Non-pigmented ciliary epithelial cell (primary cell): ENCODE measurements at places on chromosomes 6 and 20.

GRCh38 chr6:5697508-5697907 lies 309.2 kb downstream of the NRN1 start:
- DNase-seq, result no peak

DNA sequence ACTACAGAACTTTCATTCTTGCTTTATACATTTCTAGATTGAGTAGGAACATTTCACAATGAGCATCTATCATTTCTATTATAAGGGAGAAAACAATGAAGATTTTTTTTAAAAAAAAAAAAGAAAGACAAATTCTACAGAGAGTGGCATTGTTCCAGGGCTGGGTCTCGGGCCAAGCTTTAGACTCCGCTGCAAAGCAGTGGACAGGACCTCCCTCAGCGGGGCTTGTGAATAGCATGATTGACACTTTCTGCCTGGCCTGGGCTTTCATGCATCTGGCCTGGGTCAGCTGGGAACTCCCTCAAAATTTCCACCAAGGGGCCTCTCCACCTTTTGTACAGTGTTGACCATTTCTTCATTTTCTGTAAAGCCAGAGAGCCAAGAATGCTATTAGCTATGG lies 55.8 kb upstream of the HIVEP2 start:
- no peak for DNase-seq

DNA sequence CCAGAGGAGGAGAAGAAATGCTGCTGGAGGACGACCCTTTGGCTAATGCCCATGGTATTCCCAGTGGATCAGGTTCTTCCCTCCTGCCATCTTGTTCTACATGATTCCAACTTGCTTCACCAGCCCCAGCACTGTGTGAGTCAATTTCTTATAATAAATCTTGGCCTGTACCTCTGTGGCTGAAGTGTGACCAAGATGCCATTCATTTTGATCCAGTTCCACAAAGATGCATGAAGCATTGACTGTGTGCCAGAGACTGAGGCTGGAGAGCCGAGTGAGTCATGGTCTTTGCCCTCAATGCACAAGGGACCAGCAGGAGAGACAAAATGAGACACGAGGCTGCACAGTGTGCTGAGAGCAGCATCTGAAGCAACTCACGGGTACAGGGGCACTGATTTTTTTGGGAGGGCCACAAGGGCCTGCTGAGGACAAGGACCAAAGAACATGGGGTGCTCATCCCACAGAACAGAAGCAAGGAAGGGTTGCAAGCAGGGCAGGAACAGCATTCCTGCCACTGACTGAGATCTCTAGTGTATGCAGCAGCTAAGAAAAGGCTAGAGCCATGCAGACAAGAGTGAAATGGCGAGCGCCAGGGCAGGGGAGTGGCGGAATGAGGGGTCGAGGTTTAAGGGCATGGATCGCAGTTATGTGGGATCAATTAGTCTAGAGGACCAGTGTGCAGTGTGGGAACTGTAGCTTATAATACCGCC lies 207.0 kb downstream of the THBS2 start:
- no peak for DNase-seq

- no peak for DNase-seq
Observed at GRCh38 chr20:50152394-50153152, 950 bp downstream of the PEDS1 start.

- no peak for DNase-seq
Observed at GRCh38 chr20:36543184-36544133, 2.1 kb downstream of the MYL9 start.

DNA sequence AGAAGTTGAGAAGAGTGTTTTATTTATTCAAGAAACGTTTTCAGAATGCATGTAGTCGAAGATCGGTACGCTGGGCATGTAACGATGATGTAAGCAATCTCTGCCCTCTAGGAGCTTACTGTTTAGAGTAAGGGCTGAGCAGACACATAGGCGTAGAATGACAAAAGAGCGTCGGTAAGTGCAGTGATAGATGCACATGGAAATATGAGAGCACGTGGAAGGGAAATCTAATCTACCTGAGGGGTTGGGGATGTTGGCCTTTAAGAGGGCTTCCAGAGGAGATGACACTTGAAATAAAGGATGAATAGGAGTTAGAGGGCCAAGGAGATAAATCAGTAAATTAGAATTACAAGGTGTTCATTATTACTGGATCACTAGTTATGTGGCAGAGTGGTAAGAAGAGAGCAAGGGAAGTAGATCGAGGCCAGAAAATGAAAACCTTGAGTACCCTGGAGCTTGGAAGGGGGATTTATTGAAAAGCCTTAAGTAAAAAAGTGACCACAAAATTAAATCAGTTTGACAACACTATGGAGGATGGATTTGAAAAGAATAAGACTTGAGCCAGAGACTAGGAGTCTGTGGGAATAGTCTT lies 782 bp downstream of the TRMT11 start:
- no peak for DNase-seq

DNA sequence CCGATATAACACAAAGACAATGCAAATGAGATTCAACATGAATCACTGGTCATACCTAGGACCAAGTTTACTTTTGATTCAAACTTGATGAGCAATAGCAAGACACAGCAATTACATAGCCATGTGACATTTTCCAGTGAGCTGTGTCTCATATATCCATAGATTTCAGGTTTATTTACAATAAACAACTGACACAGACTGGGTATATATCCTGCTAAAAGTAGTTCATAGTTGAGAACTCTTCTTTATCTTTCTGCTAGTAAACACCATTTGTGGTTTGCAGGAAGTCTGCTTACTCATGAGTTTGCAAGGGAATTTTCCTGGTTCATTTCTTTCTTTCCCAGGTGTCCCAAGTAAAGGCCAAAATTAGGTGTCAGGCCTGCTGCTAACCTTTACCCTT lies 343.4 kb downstream of the KIF16B start:
- DNase-seq, result no peak

GRCh38 chr6:140036196-140036595 lies 661.7 kb upstream of the CITED2 start:
- no peak for DNase-seq

DNA sequence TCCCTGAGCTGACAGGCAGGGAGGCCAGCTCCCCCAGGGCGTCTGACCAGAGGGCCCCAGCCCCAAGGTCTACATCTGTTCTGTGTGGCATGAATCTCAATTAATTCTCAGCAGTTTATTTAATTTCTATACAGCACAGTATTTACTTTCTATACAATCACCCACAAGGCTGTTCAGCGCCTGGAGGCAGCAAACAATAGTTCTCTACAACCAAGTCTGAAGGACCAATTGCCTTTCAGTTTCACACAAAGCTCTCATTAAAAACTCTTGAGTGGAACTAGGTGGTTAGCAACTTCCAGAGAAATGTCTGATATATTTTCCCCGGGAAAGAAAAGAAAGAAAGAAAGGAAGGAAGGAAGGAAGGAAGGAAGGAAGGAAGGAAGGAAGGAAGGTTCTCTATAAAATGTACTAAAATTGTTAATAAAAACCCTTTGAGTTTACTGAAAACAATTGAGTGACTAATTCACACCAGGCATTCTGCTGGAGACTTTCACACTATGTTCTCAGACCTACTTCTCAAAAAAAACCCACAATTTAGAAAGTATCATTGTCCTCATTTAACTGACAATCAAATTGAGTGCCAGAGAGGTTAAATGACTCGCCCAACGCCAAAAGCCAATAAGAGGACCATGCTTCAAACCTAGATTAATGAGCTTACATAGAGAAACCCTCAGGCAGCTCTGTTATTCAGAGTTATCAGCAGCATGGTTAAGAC lies 62.5 kb downstream of the METTL24 start:
- DNase-seq, result no peak

DNA sequence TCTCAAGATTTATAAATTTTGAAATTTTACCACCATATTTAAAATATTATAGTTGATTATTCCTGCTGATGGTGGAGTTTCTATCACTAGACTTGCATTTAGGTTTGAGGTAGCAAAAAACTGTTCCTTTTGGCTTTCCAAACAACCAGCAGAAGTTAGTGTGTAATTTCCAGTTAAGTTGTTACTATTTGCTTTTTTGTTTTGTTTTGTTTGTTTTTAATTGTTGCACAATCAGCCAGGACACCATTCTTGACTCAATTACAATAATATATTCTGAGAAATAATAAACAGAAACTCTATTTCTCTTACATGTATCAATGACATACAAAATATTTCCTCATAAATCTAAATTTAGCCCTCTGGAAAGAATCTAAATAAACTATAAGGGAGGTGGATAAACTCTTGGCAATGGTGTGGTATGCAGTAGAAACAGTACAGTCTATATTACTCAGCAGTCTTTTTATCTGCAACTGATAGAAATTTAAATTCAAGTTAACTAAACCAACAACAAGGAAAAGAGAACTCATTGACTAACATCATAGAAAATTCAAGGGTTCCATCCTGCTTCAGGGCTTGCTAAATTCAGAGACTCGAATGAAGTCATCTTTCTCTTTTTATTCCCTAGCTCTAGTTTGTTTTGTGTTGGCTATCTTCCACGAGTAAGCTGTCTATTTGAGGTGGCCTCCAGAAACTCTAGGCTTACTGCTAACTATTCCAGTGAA lies 19.4 kb upstream of the COL19A1 start:
- no peak for DNase-seq

DNA sequence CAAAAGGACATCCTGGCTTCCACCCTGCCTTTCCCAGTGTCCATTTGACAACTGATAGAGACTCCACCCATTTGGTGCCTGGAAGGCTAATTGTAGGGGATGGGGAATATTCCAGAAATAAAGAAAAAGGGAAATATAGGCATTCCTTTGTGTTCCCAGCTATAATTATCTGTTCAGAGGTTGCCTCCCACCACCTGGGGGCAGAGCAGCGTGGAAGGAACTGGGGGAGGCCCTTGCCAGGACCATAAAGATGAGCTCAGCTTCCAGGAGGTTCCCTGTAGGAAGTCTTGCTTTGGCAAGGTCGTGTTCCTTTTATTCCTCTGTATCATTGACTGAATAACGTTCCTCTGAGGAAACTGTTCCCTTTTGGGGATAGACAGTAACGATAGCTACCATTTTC lies 214.7 kb downstream of the TFAP2C start:
- DNase-seq, result no peak

DNA sequence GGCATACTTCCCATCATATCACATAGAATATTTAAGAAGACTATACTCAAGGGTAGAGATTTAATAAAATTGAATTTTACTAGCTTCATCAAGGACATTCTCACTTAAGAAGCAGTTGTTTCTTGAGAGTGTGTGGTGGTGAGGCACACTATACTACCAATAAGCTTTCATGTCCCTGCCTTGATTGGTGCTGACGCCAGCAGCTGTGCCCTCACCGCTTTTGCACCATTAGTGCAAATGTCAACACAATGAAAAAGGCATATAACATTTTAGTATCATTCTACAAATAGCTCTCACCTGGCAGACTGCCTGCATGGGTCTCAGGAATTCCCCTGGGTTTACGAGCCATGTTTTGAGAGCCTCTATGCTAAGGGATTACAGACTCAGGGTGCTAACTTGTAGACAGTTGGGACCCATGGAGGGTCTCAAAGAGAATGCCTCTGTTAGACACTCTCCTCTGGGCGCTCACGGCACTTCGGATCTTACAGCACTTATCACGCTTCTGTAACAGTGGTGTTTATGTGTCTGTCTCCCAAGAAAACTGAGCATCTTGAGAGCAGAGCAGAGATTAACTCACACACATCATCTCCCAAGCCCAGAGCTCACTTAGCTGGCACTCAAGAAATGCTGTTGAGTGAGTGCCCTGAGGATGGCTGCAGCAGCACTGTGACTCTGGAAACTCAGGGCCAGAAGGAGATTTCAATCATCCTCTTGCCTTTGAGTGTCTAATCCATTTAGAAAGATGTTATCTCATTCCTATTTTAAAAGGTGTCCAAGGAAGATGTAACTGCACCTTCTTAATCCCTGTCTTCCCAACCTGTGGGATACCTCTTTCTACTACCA lies 143.3 kb upstream of the GPR6 start:
- no peak for DNase-seq

DNA sequence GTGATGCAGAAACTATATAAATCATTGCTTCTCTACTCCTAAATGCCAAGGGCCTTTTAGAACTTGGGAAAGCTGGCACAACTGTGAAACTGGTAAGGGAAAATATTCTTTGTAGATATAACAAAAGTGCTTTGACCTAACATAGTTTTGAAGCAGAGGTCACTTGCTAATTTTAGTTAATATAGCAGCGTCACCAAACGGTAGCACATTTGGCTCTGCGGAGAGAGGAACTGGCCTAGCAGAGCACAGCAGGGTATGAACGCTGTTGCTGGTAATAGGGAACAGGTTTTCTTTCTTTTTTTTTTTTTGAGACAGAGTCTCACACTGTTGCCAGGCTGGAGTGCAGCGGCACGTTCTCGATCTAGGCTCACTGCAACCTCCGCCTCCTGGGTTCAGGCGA lies 67.4 kb downstream of the ECT2L start:
- DNase-seq, result no peak

GRCh38 chr6:145705561-145705960 lies 29.8 kb downstream of the EPM2A start:
- DNase-seq, result no peak

- no peak for DNase-seq
Observed at GRCh38 chr6:145374570-145374969, 360.8 kb downstream of the EPM2A start.

- no peak for DNase-seq
Observed at GRCh38 chr20:32524829-32525501, 60.2 kb downstream of the NOL4L start.

DNA sequence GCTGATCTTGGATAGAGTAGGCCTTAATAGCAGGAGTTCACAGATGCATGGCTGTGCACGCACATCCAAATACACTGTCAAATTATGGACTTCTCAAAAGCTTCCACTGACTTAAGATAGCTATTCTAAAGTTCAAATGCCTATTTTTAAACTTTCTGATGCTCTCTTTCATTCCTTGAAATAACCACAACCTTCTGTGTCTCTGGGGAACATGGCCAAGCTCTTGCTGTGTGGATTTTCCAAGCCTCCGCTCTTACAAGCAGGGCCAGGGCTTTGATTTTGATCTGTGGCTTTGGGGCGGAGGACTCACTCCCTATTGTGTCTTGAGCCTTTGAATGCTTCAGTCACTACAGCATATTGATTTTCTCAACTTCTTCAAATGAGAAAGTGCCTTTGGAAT lies 35.7 kb upstream of the SNRPB2 start:
- no peak for DNase-seq

GRCh38 chr20:44536175-44536574 lies 14.3 kb upstream of the SERINC3 start:
- DNase-seq, result no peak

DNA sequence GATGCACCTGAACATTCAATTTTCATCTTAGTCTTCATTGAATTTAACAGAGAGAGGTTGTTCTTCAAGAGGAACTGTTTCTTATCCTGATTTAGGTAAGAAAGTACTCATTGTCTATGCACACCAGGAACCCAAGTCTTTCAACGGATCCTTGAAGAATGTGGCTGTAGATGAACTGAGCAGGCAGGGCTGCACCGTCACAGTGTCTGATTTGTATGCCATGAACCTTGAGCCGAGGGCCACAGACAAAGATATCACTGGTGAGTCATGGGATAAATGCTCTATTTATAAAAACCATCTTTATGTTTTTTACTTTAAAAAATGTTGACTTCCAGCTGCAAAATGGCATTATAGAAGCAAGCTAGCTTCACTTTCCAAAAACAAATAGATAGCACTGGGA lies 10.2 kb downstream of the NQO2 start:
- DNase-seq, result no peak

DNA sequence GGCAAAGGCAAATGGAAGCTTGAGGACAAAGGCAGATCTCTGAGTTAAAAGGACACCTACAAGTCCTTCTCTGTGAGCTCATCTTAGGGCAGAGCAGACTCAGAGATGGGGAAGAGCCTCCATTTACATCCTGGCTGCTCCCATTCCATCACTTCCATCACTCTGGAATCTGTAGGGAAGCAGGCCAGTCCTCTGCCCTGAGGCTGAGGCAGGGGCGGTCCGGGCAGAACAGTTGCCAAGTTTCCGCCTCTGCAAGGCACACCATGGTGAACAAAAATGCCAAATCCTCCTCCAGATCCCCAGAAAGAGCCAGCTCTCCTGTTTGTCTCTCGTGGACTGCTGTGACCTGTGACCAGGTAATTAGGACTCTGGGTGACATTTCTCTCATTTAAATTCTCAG lies 209.6 kb upstream of the SSTR4 start:
- DNase-seq, result no peak
